ENCODE measurements at places on chromosomes 13 and 19.

GRCh38 chr13:67308004-67308772 is 78.1 kb upstream of the PCDH9 start:
- no peak for DNase-seq

DNA sequence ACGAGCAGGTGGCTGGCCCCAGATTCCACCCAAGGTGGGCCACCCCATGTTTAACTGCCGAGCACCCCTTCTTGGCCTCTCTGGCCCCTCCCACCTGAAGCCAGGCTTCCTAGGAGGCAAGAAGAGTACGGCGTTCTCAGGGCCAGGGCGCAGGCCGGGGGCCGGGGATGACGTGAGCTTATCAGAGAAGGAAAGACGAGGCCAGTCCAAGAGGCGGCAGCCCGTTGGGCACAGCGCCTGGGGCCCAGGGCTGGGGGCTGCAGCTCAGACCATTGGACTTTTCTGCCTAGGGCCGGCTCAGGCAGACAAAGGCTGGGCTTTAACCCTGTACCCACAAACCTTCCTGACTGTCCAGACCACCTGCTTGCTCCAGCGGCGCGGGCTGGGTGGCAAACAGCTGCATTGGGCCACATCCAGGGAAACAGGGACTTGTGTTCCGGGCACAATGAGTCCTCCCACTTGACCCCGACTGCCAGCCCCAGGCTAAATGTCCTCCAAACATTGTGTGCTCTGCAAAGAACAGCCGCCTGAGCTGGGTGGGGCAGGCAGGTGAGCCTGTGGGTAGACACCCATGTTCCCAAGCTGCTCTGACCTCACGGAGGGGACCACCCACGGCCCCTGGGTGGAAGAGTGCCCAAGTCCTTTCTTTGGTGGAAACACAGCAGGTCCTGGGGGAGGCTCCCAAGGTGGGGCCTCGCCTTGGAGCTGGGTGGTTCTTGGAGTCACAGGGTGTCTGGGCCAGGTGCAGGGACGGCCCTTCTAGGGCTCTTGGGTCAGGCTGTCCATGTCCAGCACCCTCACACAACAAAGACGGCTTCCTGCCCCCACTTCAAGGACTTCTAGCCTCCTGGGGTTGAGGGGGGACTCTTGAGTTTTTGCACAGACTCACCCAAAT is 21.9 kb downstream of the COMP start:
- no peak for DNase-seq

DNA sequence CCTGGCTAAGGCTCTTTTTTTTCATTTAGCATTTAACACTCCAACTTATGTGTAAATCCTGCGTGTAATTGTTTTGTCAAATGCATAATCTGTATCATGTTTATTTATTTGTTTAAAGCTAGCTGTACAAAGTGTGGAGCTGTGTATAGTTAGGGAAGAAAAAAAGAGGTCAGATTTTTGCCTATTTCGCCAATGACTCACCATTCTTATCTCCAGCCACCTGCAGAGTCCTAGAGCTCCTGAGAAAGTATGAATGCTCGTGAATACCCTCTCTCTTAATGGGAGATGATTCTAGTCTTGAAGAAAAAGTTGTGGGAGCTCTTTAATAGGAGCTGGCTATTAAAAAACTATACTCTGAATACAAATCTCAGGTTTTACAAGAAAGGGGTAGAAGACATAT is 778.8 kb upstream of the SLITRK5 start:
- DNase-seq: no peak

DNA sequence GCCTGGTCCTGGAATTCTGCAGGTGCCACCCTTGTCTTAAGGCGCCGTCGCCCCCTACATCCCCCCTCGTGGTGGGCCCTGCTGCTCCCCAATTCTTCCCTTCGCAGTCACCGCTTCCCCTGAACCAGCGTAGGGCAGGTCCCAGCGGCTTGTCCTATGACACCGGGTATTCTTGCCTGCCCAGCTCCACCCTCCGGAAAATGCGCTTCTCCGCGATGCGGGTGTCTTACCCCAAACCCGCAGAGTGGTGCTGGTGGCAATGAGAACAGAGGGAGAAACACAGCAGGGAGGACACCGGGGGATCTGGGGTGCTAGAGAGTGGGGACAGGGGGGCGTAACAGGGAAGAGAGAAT is 9.0 kb downstream of the ZNF808 start:
- DNase-seq: peak; percentile 52

DNA sequence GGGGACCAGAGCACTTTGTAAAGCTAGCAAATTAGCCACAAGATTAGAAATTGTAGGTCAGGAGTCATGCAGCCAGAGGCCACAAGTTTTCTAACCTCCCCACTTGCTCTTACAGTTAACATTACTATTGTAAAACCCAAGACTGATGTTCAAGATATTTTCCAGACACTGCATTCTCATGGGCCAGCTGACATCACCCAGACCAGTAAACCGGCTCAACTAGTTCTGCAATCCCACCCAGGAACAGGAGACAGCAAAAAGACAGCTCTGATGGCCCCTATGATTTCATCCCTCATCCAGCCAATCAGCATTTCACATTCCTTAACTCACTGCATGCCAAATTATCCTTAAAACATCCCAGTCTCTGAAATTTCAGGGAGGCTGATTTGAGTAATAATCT is 178.5 kb downstream of the PRR20E start:
- no peak for DNase-seq

GRCh38 chr13:34803756-34804155 is 138.3 kb upstream of the NBEA start:
- DNase-seq: no peak

DNA sequence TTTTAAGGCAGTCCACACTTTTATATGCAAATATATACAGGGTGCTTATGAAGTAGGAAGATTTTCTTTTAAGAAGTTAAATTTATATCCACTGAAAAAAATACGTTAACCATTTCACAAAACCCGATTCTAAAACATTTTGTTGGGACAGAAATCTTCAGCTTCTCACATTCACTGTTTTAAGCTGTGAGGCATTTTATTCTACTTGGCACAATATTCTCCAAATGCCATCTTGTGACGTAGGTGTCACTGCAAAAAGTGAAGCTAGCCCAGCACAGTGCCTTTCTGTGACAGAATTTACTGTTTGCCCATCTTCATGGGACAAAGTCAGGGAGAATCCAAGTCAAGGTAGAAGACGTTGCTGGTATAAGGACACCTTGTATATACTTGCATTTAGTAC is 94.5 kb upstream of the SLC15A1 start:
- no peak for DNase-seq

GRCh38 chr13:43300865-43301264 is 277.5 kb downstream of the DNAJC15 start:
- DNase-seq: no peak

DNA sequence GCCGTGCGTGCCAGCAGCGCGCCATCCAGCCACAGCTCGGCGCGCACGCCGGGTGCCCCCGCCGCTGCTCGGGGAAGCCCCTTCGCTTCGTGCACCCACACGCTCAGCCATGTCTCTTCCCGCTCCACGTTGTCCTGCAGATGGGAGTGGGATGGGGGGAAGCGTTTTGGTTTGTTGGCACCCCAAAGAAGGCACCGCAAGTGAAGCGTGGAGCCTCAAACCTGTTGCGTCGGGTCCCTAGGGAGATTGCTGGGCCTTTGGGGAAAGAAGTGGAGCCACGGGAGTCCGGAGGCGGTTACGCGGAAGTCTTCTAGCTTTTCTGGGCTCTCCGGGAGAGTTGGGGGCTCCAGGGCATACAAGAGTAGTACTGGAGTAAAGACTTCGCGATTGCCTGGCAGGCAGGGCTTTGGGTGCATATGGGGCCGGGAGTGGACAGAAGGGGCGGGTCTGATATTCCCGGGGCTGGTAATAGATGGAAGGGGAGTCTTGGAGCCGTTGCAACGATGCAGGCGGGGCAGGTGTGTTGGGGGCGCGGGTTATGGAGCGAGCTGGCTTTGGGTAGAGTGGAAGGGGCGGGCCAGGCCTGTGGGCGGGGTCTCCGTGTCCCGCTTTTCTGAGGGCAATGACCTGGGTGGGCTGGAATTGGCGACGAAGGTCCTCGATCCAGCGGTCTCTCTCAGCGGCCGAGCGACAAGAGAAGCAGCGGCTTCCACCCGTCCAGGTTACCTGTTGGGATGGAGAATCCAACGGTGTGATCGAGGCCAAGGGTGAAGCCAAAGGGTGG is 6.5 kb downstream of the RASAL3 start:
- no peak for DNase-seq

DNA sequence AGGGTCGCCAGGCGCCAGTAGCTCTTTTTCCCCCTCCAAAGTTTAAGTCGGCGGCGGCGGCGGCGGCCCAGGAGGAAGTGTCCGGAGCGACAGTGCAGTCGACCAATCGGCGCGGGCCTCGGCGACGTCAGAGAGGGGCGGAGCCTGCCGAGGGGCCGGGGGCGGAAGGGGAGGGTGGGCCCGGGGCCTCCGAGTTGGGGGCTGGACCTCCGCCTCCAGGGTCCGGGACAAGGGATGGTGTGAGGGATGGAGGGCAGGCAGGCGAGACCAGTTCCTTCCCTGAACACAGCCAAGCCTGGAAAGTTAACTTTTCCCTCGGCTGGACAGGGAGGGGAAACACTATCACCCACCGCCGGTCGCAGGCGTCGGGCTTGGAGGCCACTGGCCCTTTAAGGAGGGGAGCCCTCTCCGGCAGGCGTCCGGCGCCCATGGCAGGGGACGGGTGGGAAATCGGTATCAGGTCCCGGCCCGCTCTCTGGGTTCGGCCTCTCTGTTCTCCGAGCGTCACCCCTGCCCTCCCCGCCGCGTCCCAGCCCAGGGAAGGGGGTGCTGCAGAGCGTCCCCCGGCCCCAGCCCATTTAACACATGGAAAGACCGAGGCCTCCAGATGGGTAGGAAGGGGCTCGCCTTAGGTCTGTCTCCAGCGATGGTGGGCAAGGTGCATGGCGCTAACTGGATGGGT is at the start of gene PRKD2:
Gene PRKD2, minus strand, starts transcription at position 81 of the 682 bp plus-strand sequence. CDS start 744 bp downstream, outside the sequence.
- DNase-seq: peak; percentile 82

GRCh38 chr13:101846701-101847100 is 394.2 kb downstream of the ITGBL1 start:
- DNase-seq: no peak

DNA sequence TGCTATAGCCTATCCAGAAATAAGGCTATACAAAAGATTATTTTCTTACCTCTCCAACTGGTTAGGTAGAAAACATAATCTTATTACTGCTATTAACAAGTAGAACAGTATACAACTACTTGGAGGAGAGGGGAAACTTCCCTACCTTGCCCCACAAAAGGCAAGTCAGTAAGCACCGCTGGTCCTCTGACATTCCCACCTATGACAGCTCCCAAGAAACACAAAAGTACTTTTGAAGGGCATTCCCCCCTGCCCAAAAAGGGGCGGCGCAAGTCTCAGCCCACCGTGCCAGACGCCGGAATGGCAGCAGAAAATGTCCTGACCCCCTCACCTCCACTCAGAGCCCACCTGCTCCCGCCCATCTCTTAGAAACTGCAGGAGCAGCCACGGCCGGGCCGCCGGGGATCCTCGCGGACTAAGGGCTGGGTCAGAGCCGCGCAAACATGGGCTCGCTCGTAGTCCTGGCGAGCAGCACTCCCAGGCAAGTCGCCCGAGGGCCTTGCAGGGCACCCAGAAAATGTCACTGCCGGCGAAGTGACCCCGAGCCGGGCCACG is 437 bp downstream of the SUCLA2 start:
- DNase-seq: peak; percentile 17

GRCh38 chr19:34096020-34096915 is 76.0 kb upstream of the LSM14A start:
- DNase-seq: no peak

DNA sequence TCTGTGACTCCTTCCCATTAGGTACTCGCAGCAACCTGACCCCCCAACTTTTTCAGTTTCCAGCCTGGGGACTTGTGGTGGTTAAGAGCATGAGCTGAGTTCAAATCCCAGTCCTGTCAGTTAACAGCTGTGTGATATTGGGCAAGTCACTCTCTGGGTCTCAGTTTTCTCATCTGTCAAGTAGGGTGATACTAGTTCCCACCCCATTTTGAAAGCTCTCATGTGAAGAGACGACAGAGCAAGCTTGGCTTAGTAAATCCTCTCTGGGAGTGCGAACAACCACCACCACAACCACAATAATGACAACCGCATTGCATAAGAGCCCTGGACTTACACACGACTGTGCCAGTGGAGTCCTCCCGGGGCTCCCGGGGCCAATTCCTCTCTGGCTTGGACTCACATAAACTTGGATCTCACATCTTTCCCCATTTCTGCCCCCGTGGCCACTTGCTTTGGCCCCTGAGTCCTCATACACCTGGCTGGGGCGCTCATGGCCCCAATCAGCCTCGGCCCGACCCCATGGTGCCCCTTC is 454 bp downstream of the BLVRB start:
- DNase-seq: no peak

DNA sequence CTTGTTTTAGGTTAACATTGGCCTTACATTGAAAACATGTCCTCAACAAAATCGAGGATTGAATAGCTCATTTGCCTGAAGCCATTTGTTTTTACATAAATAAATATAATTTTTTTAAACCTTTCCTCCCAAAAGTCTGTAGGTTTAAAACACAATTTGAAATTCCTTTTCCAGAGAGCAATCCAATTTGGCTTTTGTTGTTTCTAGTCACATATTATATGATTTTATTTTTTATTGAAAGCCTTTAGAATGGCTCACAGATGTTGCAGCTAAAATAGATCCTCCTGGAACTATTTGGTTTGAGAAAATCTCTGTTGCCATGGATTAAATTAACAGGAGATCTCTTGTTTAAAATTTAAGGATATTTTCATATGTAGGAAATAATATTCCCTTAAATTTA is 512.6 kb downstream of the KLF5 start:
- no peak for DNase-seq

DNA sequence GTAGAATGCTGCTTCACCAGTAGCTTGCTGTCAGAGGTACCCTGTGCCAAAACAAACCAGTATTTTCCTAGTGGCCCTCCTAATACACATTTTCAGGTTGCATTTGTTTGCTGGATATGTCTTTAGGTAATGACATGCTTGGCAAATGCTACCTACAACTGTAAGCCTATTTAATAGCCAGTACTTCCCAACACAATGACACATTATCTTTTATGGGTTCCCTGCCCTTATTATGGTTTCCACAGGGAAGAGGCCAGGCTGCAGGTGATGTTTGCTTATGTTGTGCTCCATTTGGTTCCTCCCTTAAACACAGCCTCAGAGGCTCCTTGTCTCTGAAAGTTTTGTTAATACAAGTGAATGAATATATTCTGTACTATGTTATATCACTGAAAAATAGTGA is 24.7 kb downstream of the FRY start:
- DNase-seq: no peak

DNA sequence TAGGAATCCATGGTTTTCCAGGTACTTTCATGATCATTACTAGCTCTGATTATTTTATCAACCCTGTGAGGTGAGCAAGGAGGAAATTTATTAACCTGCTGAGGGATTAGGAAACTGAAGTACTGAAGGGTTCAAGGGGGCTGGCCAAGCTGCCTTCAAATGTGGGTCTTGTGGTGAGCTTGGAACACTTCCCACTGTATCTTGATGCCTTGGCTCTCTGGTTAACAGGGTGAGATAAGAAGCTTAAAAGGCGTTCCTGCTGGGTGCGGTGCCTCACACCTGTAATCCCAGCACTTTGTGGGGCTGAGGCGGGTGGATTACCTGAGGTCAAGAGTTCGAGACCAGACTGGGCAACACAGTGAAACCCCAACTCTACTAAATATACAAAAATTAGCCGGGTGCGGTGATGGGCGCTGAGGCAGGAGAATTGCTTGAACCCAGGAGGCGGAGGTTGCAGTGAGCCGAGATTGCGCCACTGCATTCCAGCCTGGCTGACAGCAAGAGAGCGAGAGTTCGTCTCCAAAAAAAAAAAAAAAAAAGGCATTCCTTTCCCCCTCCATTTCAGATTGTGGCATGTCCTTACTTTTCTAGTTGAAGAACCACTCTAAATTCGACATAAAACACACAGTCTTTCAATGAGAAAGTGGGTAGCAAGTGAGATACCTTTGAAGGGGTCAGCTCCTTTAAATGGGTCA is 70.2 kb downstream of the KLF2 start:
- no peak for DNase-seq
